ENCODE measurements at places on chromosomes 5 and 9.

DNA sequence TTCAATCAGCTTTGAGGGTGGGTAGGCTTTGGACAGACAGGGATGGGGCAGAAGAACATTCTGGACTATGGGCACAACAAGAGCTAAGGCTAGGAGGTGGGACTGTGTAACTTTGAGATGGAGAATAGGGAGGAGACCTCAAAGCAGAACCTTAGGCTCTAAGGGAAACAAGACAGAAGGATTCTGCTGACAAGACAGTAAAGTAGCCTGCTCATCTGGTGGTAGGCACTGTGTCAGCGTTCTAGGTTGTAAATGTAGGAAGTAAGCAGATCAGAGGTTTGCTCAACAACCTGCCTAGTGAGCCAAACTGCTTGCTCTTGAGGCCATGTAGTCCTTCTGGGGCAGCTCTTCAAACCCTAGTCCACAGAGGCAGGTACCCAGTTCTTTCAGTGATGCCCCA lies 15.0 kb upstream of the IL12B start:
- no peak for DNase-seq

DNA sequence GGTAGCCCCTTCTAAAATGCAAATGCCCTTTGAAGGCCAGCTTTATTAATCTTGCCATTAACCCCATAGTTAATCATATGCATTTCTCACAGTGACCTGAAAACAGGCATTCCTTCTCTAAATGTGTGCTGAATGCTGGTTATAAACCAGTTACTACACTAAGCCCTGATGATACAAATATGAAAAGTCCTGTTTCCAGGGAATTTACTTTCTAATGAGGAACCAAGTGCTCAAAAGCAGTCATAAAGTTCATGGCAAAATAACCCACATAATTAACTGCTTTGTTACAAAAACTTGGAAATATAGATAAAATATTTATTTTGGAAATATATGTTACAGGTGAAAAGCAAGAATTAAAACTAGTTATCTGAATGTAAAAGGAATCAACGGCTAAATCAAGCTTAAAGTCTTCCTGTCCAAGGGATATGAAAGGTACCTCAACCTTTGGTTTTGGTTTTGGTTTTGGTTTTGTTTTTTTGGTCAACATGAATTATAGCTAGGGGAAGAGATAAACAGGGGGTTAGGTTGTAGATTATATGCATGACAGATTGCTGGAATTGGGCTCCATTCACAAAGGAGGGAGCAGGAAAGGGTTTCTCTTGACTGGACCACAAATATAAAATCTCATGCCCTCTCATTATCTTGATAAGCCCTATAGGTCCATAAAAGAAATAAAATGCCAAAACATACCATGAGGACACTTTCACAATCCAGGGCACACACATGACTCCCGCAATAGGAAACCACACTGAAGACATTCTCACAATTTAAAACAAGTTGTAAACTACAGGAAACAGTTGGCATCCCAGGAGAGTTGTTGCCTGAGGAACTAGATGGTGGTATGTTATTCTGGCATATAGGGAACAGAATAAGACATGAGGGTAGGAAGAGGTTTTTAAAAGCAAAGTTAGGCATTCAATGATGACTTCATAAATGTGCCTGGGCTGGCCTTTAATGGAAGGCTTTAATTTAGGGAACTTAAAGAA lies 46.7 kb upstream of the MACIR start:
- no peak for DNase-seq

DNA sequence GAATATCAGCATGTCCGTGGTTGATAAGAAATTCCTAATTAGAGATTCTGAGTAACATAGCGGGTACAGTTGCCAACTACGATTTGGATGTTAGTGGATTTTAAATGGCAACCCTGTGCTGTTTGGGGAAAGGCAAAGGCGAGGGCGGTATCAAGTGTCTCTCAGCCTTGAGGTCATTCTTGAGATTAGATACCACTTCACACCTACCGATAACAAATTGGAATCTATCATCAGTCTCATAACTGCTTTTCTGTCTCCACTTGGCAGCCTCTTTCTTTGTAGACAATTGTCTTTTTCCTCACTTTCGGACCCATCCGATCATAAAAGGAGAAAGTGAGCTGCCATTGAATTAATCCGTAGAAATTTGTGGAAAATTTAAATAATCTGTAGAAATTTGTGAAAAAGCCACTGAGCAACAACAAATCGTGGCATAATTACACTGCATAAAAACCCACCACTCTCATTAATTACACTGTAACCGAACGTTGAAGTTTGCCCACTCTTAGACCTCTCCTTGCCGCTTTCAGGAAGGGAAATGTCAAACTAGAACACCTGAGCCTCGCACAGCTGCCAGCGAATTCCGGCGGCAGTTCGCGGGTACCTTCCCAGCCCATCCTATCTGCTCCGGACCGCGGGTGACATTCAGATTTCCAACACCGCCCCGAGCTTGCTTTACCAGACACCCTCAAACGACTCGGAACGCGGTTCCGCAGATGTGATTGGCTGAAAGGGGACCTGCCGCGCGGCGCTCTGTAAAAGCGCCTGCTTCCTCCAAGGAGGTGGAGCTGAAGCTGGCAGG lies 849 bp upstream of the RGMB start:
- DNase-seq, result peak; percentile 90

DNA sequence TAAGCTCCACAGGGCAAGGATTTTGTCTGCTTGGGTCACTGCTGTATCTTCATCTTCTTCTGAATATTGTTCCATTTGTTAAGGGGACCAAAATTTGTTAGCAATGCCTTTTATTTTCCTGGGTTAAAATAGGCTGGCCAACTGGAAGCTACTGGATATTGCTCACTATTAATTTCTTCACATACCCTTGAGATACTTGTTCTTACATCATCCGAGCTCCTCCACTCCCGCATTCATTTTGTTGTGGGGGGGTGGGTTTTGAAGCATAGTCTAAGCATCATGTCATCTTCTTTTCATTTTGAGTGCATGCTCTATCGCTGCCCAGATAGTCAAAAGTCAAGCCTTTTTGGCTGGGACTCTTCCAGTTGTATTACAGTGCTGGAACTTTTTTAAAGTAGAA lies 42.5 kb upstream of the PIK3R1 start:
- no peak for DNase-seq

DNA sequence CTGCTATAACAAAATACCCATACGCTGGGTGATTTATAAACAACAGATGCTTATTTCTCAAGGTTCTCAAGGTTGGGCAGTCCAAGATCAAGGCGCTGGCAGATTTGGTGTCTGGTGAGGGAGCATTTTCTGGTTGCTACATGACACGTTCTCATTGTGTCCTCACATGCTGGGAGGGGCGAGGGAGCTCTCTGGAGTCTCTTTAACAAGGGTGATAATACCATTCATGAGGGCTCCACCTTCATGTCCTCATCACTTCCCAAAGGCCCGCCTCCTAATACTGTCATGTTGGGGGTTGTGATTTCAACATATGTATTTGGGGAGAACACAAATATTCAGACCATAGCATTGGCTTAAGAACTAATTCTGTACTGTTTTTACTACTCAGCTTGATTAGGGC lies 4.6 kb downstream of the CFAP90 start:
- DNase-seq, result no peak

Measured in MCF 10A (cell line).